Epithelial cell of esophagus (primary cell): ENCODE measurements at places on chromosomes 3 and 15.

- peak; percentile 37 for DNase-seq
These were observed 17.9 kb downstream of the STT3B start for GRCh38 chr3:31550452-31551251.

DNA sequence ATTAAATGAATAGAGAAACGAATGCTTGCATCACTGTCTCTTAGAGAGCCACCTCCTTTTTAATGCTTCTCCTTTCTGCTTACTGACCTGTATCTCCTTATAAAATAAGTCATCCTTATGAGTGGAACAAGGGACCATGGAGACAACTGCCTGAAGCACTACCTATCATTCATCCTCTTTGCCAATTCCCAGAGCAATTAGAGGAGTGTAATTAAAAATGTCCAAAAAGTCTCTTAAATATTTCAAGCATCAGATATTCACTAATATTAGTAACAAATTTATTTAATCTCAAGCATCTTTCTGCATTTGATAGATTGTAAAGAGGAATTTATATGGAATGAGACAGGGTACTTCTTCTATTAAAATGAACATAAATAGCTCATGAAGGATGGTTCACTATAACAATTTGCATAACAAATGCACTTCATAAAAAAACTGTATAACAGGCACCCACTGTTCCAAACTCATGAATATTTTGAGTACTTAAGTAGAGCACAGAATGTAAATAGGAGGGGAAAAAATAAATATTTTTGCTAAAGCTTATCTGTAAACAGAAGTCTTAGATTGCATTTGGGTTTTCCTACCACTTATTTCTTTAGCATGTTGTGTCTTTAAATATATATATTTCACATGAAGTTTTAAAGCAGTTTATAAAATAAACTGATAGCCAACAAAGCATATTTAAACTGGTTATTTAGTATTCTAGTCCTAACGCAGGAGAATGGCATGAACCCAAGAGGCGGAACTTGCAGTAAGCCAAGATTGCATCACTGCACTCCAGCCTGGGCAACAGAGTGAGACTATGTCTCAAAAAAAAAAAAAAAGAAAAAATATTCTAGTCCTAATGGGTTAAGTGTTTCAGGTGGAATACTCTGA is 269.3 kb downstream of the TBL1XR1 start:
- no peak for DNase-seq

- DNase-seq = no peak
These were observed 216.3 kb downstream of the STAG1 start for GRCh38 chr3:136535906-136536305.

GRCh38 chr3:175447521-175447920 is 588.4 kb downstream of the NAALADL2 start:
- DNase-seq = no peak

DNA sequence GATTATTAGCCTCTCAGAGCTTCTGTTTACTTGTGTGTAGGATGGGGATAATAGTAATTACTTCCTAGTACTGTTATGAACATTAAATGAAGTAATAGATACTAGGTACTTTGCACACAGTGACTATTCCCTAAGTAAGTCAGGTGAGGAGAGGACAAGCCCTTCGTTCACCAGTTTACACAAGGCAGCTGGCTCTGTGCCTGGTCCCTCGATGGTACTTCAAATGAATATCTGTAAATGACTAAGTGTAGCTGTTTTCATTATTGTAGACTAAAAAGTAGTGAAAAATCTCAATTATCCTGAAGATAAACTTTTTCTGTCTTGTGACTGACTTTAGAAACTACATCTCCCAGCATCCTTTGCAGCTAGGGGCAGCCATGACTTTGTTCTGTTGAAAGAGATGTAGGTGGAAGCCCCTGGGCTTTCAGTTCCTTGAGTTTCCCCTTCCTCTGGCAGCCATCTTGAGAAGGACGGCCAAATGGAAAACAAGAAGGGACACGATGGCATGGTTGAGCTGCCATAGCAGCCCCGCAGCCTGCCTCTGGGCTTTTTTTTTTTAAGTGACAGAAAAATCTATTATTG is 11.7 kb upstream of the WNT7A start:
- DNase-seq = peak; percentile 46

DNA sequence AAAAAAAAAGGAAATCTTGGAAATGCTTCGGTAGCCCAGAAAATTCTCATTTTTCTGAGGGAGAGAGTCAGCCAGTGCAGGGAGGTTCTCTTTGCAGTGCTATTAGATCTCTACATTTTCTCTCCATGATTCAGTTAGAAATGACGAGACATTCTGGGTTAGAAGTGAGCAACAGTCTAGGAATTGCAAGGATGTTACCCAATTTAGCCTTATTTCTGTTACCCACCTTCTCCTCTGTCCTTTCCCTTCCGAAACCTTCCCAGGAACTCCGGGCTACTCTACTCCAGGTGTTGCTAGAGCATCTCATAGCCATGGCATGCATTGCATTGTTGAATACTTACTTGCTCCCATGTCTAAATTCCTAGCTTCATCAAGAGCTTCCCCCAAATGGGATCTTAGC is 106.8 kb downstream of the EDEM1 start:
- peak; percentile 32 for DNase-seq

DNA sequence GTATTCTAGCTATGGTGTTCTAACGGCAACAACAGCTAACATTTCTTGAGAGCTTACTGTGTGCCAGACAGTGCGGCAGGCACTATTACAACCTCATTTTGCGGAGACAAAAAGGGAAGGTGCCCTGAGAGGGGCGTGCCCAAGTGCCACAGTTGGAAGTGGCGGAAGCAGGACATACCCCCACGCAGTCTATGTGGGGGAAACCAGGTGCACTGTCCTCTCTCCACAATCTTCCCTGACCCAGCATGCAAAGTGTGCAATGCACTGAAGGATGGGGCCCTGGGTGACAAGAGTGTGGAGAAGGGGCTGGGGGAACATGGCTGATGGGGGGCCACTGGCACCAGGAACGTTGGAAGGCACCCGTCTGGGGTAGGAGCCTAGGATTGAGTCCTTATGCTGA is 8.6 kb downstream of the ANP32A start:
- no peak for DNase-seq

GRCh38 chr3:880371-880770 is 212.5 kb upstream of the CNTN6 start:
- no peak for DNase-seq

DNA sequence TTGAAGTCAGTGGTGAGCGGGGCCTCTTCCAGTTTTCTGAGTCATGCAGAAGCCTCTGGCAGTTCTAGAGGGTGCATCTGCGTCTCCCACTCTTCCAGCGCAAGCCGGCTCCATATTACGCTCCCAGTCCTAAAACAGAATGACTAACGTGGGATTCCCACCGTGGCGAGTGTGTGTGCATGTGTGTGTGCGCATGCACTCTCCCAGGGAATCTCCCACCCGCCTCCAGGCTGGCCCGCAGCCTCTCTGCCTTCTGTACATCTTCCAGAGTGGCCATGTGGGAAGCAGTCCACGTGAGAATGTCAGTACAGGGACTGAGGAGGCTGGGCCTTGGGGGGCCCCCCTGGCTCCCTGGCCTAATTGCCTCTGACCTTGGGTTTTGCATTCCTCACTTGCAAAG is 87.7 kb downstream of the LSM3 start:
- no peak for DNase-seq

- DNase-seq = peak; percentile 37
These were observed 581 bp downstream of the IP6K1 start for GRCh38 chr3:49785565-49786356.

- DNase-seq = no peak
These were observed 113.2 kb downstream of the EPHB1 start for GRCh38 chr3:134908271-134908670.

GRCh38 chr3:194197981-194198695 is 62.2 kb downstream of the HES1 start:
- no peak for DNase-seq

DNA sequence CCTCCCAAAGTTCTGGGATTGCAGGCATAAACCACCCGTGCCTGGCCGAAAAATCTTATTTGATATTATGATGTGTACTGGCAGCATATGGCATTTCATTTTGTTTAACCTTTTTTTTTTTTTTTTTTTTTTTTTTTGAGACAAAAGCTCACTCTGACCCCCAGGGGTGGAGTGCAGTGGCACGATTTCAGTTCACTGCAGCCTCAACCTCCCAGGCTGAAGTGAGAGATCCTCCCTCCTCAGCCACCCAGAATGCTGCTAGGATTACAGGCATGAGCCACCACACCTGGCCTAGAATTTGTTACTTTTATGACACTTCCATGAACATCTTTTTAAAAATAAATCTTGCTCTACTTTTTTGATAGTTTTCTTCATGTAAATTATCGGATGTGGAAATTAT is 12.0 kb downstream of the TERB2 start:
- no peak for DNase-seq

DNA sequence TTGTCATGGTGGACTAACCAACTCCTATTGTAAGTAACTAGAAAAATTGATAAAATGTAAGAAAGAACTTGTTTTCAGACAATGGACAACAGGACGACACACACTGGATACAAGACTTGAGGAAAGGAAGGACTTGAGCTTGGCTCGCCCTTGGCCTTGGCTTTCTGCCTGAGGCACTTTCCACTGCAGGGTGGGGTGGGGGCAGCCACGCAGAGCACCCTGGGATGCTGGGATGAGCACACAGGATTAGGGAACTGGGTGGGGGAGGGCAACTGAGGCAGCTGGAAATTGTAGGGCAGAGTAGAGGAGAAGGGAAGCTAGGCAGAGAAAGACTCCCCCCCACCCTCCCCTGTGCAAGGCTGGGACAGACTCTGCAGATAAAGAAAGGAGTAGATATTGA is 25.5 kb upstream of the HHATL start:
- DNase-seq = no peak

- DNase-seq = peak; percentile 22
These were observed 73.0 kb downstream of the NEO1 start for GRCh38 chr15:73125219-73125618.

- DNase-seq = peak; percentile 65
These were observed 862.5 kb downstream of the CADM2 start for GRCh38 chr3:85821130-85821756.

GRCh38 chr3:178526291-178526690 is 9.9 kb upstream of the KCNMB2 start:
- no peak for DNase-seq

GRCh38 chr15:45657254-45657653 is 22.4 kb downstream of the SQOR start:
- DNase-seq = no peak

GRCh38 chr15:56245871-56246814 is 2.5 kb upstream of the RFX7 start:
- peak; percentile 89 for DNase-seq

- no peak for DNase-seq
These were observed 61.8 kb downstream of the SENP2 start for GRCh38 chr3:185647880-185648210.

DNA sequence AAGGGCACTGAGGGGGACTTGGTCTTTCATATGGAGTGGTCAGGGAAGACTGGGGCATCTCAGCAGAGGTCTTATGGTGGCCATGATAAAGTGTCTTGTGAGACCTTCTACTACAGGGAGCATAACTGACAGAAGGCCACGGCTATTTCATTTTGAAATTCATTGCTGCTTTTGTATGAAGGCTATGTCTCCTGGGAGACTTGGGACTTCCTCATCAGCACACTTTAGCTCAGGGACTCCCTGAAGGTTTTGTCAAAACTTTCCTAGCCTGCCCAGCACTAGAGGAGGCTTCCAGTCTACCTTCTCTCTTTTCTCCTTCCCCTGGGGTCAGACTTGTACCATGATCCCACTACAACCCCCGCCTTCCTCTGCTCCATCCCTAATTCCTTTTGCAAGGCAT is 77.2 kb upstream of the RASGRF1 start:
- DNase-seq = no peak

DNA sequence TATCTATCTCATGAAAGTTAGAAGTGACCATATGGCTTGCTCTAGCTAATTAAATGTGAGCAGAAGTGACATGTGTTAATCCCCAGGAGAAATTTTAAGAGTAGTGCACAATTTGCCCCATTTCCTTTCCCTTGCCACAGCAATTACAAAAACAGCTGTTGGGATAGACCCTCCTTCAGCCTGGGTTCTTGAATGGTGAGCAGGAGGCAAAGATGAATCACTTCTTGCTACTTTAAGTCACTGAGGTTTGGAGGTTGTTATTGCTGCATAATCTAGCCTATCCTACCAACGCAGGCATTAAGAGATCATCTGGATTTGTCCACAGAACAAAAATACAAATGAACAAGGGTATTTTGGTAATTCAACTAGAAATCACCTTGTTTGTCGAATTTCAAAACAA is 51.7 kb upstream of the CAPN7 start:
- DNase-seq = no peak

GRCh38 chr3:42088803-42089530 is 2.2 kb upstream of the TRAK1 start:
- no peak for DNase-seq

DNA sequence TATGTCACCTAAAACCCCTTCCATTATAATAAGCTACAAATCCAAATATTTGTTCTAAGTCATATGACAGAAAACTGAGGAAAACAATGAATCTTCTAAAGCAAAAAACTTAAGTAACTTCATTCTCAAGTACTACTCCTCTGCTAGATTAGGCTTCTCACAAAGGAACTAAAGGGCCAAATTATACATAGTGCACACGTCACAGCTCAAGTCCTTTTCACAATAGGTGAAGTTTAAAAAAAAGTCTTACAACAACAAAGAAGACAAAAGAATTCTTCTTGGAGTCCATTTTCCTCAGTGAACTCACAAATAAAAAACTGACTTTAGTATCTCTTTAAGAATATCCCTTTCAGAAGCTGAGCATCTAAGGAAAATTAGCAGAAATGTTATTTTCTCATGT is 479.9 kb downstream of the MAGI1 start:
- DNase-seq = no peak

DNA sequence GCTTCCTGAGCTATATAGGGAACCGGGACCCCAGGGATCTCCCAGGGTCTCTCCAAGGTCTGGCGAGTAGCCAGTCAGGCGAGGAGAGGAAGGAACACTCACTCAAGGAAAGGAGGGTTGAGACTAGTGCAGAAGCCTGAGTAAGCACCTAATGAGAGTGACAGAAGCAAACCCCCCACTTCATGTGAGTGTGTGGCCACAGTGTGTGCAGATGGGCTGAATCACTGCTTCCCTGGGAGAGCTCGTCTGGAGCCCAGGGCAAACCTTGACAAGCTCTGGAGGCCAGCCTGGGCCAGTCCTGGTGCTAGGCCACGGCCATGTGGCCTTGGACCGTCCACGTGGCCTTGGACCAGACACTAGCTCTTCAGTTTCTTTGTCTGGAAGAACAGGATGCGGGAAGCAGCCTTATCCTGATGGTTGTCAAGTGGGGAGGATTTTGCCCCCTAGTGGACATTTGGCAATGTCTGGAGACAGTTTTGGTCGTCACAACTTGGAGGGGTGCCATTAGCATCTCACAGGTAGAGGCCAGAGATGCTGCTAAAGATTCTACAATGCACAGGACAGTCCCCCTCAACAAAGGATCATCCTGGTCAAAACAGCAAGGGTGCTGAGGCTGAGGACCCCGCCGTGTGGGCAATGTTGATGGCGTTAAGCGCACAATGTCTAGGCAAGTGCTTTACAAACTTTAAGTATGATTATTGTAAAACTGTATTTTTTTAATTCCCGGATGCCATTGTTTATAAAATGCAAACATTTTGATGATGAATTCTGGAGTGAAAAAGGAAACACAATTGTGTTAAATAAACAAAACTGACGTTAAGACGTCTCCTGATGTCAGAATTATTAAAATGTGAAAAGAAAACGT is 34.8 kb upstream of the CTSH start:
- DNase-seq = peak; percentile 88

GRCh38 chr3:9951962-9952805 is at the start of gene PRRT3:
PRRT3 (minus strand) TSS chr3:9952408; CDS start chr3:9950115, 2,293 bp downstream.
- peak; percentile 48 for DNase-seq

GRCh38 chr15:38535491-38536200 is 29.0 kb downstream of the RASGRP1 start:
- no peak for DNase-seq
